ENCODE measurements at places on chromosomes 2 and 18.

DNA sequence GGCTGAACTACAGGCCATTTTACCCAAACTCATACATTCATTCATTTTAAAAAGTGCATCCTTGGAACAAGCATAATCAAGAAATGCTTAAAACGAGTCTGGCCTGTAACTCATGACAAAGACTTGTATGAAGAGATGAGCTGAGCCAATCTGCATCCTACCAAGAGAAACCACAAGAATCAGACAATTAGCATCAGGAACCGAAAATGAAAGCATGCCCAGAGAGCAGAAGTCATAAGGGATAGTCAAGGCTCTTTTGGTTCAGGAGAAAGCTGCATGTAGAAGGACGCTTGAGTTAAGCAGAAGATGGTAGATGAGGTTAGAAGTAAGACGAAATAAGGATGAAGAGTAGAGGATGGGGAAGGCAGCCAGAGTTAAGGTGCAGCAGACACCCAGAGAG lies 137.0 kb upstream of the CTNNA2 start:
- no peak for DNase-seq

DNA sequence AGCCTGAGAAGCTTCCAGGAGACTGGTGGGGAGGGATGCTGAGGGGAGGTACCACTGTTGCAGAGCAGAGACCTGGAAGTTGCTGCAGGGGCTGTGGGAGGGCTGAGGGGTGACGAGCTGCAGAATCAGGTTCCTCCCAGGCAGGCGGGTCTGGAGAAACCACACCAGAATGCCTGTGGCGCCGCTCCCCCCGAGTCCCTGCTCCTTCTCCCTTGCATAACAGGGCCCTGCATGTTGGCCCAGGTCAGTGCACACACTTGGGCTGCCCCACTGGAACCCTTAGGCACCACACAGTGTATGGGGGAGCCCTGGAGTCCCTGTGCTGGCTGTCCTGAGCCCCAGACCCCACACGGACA lies 60.4 kb downstream of the ARL4C start:
- DNase-seq, result no peak

DNA sequence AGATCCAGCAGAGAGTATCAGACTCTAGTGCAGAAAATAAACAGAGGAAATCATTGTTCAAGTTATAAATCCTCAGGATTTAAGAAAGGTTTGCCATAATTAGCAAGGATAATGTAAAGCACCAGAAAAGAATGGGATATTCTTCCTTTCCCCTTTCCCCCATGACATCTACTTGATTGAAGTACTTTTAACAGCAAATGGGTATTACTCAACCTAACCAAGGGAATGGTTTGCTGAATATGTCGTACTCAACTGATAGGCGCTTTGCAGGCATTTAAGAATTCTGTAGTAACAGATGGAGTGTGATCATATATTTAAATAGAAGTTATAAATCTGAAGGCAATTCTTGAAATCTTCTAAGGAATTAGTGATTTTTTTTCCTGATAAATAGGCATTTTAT lies 2.7 kb downstream of the APCDD1 start:
- no peak for DNase-seq

DNA sequence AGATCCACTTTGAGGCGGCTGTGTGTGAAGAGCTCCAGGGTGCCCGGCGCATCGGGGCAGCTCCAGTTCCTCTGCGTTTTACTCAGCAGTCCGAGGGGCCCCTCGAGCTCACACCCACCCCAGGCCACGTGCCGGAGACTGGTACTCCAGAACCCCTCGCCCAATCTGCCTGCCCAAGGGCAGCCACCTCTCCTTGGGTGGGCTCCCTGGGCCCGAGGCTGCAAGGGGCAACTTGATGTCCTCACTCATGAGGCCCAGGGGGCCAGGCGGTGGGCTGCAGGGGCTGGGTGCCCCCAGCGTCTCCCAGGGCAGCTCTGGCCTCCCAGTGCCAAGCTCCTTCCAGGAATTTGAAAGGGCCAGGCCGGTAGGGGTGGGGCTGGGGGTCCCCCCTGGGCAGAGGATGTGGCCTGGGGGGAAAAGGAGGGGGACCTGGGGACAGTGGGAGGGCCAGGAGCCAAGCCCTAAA lies 16.7 kb downstream of the RAMP1 start:
- no peak for DNase-seq

GRCh38 chr18:24923138-24923537 lies 428.8 kb downstream of the ZNF521 start:
- no peak for DNase-seq

All from activated CD8-positive, alpha-beta T cell treated with anti-CD3 and anti-CD28 coated beads, Interleukin-2, amount 10 ng/mL, durations not matched to agents 7 days and 5 days (primary cell).